Activated naive CD4-positive, alpha-beta T cell (primary cell): ENCODE measurements at places on chromosomes 3 and 15.

GRCh38 chr3:20080956-20081554 lies 40.8 kb downstream of the KAT2B start:
- no peak for DNase-seq

DNA sequence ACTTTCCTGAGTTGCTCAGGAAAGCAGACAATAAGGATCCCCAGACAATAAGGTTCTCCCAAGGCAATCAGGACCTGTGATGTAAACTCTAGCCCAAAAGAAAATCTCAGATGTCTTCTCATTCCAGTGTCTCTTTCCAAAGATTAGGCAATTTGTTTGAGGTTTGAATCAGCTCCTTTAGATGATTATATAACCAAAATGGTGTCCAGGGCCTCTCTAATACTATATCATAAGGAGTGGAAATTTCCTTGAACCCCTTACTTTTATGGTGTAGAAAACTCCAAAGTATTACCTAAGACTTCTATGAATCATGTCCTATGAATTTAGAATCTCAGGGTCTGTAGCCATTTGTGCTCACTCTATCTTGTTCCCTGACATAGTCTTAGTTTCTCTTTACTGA lies 65.9 kb downstream of the GPR176 start:
- no peak for DNase-seq

DNA sequence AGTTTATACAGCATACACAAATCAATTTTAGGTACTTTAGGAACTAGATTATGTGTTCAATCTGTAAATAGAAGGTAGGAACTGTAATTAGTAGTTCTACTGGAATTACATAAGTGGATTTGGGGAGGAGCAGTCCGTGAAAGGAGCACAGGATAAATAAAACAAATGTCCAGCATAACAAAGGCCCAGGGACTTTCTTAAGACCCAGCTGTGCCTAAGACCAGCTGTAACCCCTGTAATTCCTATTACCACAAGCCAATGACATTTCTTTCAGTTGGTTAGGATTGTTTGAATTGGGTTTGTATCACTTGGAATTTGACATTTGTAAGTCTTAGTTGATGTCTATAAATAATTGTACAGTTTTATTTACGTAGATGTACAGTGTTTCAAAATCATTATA lies 4.8 kb upstream of the ZBTB20 start:
- no peak for DNase-seq

DNA sequence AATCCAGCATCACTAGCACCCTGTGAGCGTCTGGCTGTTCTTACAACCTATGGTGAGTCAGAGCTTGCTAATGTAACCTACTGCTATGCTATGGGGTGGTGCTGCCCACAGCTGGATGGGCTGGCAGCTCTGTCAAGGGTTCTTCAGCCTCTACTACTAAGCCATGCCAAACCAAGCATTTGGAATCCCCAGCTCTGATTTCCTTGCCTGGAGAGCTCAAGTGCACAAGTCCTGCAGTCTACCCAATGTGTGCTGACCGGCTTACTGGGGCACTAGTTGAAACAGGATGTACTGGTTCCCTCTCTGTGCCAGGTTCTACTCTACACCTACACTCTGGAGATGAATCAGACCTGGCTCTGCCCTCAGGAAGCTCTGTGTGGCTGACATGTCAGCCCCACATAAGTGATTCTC lies 4.2 kb downstream of the TEX264 start:
- DNase-seq = no peak

GRCh38 chr15:69551391-69552056 lies 98.9 kb downstream of the RPLP1 start:
- DNase-seq = no peak

GRCh38 chr3:149975919-149976318 lies 5.2 kb upstream of the PFN2 start:
- DNase-seq = no peak

GRCh38 chr3:146557745-146558144 lies 13.3 kb upstream of the PLSCR1 start:
- DNase-seq = no peak

DNA sequence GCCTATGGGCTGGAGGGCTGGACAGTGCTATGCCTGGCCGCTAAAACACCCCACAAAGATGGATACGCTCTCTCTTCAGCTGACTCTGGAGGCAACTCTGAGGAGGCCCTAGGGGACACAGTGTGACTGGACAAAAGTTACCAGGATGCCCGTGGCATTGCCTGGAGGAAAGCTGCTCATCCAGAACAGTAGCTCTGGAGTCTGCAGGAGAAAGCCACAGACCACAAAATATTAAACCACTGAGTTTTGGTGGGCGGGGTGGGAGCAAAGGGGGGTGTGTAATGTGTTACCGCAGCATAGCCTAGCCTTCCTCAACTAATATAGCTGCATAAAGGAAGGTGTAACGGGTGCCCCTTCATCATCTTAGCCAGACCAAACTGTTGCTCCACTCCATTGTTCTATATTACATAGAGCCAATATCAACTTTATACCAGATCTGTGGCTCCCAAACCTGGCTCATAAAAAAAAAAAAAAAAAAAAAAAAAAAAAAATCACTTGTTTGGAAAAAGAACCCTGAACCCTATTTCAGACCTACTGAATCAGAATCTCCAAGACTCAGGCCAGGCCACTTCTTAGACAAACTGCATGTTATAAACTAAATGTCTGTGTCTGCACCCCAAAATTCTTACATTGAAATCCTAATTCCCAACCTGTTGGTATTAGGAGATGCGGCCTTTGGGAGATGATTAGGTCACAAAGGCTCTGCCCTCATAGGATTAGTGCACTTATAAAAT lies 132.6 kb downstream of the TNIK start:
- no peak for DNase-seq

- DNase-seq = no peak
Observed at GRCh38 chr3:61657689-61658088, 96.3 kb downstream of the PTPRG start.

- peak; percentile 5 for DNase-seq
Observed at GRCh38 chr3:69082805-69083204, 1.9 kb upstream of the ARL6IP5 start.

DNA sequence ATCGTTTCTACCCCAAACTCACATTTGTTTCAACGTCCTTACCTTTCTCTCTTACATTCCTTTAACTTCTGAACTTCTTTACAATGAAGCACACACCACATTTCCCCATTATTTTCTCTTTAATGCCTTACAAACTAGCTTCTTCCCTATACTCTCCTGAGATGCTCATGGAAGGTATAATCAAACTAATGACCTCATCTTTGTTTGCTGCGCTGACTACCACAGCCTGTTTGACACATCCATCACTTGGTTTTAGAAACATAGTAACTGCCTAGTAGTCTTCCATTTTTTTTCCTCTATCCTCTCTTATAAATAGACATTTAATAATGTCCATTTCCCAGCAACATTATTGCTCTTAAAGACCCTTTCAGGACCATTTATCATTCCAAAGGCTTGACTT lies 230.5 kb upstream of the LRTM1 start:
- no peak for DNase-seq

DNA sequence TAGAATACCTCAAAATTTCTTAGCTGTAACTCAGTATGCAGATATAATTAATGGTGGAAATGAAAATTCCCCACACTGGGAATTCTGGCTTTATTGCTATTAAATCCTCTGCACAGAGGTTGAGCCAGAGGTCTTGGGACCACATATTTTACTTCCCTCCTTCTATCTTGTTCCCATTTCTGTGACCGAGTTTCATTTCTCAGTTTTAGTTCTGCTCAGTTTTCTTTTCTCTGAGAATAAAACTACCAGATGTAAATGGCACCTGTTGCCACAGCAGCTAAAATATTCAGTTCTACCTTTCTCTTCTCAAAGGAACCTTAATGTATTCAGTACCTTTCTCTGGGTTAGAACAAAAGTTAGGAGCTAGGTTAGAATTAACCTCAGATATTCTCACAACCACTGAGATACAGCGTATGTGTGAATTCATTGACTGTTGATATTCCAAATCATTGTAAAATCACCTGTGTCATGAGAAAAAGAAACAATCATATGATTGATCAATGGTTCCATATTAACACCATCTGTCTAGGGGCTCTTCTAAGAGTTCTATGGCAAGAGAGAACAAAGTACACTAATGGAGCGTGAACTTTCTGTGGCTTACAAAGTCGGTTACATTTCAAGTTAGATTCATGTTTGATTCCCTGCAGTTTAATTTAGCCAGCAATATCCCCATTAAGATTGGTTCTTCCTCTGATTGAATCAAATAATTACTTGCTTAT lies 374.1 kb downstream of the EFHB start:
- no peak for DNase-seq

GRCh38 chr3:69828817-69829216 lies 89.6 kb downstream of the MITF start:
- DNase-seq = no peak

GRCh38 chr3:196093317-196094111 lies 11.6 kb upstream of the TFRC start:
- no peak for DNase-seq

GRCh38 chr3:182500289-182500688 lies 293.0 kb upstream of the ATP11B start:
- DNase-seq = no peak

- DNase-seq = no peak
Observed at GRCh38 chr3:47015151-47015550, 35.7 kb downstream of the NBEAL2 start.

- DNase-seq = no peak
Observed at GRCh38 chr3:15798533-15799245, 910 bp upstream of the ANKRD28 start.

- DNase-seq = no peak
Observed at GRCh38 chr3:181488536-181488935, 223.2 kb upstream of the SOX2 start.

- DNase-seq = no peak
Observed at GRCh38 chr3:100798012-100798411, 88.7 kb downstream of the TFG start.

DNA sequence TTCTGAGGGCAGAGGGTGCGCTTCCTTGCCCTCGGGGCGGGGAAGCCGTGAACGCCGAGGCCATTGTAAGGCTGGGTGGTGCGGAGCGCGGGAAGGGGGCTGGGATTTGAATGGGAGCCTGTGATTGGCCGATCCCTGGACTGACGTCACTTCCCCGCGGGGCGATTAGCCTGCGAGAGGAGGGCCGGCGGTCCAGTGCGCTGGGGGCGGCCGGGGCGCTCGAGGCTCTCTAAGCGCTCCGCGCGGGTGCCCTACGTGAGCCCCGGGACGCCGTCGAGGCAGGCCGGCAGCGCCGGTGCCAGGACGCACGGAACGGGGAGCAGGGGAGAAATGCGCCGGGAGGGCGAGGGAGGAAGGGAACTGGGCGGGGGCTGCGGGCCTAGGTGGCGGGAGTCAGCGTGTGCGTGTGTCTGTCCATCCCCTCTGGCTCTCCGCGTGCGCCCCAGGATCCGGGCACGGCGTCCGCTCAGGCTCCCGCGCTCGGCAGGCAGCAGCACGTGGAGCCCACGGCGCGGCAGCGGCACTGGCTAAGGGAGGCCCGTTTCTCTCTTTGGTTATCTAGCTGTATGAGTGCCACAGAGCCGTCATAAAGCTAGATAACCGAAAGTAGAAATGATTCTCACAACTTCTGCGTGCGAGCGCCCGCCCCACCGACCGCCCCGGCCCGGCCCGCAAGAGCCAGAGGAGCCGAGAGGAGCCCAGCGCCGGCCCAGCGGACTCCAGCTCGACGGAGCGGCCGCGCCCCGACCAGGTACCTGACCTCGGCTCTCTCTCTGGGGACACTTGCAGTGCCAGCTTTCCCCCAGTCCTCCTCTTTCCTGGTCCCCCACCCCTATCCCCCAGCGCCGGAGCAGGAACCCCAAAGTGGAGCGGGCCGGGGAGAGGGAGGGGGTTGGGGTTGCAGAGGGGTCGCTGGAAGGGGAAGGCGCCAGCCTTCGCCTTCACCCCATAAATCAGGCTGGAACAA lies 33.1 kb upstream of the POLG start:
- no peak for DNase-seq

GRCh38 chr3:188286087-188286513 lies 132.1 kb downstream of the LPP start:
- DNase-seq = no peak

DNA sequence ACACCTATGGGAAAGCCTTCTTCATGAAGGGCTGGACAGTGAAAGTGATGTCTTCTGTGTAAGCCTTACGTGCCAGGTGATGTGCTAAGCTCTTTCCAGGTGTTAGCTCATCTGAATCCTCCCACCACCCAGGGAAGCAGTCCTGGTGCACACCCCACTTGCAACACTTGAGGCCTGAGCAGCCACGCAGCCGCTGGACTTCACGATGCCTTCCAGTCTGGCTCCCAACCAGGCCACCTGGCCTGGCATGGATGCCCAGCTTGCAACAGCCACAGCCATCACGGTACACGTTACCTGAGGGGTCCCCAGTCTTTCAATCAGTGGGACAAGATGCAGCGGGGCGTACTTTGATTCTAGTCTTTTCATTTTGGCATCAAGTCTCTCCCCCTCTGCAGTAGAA lies 35.8 kb downstream of the NIPA2 start:
- DNase-seq = no peak

- DNase-seq = no peak
Observed at GRCh38 chr15:62119227-62119864, 45.7 kb downstream of the C2CD4B start.

GRCh38 chr3:164452707-164453106 lies 625.6 kb downstream of the SI start:
- no peak for DNase-seq

- DNase-seq = no peak
Observed at GRCh38 chr15:34241376-34242330, 16.8 kb downstream of the EMC4 start.

DNA sequence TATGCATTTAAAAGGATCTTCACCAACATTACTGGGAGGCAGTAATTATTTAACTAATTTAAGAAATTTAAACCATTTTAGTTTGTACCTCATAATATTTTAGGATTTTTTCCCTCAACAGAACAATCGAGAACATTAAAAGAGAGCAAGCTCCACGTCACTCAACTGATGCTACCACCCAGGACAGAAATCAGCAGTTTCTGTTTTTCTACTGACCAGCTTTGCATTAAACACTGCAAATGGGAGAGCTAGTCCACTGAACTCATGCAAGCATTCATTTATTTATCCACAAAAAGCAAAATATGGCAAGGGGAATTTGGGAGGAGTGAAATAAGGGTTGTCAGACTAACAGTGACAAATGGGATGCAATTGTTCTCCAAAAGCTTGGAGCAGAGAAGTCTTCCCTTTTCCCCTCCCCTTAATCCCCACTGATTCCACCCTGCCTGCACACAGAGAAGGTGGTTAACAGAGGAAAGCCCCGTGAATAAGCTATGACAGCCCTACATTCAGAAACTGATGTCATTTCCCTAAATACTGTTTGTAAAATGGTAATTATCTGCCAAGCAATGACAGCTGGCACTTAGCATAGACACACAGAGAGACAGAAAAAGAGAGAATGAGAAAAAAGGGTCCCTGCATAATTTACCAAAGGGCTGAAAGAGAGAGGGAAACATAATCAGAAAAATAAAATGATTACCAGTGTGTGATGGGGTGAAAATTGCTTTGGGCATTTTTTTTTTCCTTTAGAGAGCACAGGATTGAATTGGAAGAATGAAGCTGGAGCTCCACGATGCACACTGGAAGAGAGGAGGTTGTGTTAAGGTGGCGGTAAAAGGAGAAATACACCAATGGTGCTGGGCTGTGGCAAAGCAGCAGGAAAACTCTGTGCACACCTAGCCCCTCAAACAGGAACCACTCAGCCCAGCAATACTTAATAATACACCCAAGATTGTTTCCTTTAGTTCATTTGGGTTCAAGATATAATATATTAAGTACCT lies 777.4 kb downstream of the TUSC7 start:
- DNase-seq = no peak
